ENCODE measurements at places on chromosomes 13 and 19.

DNA sequence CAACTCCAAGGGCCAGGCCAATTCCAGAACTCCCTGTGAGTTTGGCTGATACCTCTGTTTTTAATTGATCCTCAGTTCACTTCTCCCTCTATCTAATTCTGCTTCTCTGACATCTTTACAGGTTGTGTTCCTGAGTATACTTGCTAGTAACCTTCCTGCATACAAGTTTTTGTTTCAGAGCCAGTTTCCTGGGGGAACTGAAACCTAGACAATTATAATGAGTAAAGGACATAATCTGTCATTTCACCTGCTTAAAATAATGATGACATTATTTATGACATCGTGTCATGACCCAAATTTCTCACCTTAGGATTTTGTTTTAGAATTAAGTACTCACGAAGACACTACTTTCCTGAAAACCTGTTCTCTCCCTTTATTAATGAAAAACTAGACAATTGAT is 12.5 kb upstream of the MYCBP2 start:
- DNase-seq = no peak

DNA sequence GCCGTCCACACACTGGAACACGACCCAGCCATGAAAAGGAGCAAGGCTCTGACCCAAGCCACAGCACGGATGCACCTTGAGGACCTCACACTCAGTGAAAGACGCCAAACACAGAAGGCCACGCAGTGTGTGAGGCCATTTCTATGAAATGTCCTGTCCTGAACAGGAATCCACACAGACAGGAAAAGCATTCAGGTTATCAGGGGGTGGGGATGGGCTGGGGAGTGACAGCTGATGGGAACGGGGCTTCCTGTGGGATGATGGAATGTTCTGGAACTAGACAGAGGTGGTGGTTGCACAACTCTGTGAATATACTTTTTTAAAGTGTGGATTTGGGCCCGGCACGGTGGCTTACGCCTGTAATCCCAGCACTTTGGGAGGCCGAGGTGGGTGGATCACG is 30.6 kb downstream of the GPX4 start:
- DNase-seq = no peak

DNA sequence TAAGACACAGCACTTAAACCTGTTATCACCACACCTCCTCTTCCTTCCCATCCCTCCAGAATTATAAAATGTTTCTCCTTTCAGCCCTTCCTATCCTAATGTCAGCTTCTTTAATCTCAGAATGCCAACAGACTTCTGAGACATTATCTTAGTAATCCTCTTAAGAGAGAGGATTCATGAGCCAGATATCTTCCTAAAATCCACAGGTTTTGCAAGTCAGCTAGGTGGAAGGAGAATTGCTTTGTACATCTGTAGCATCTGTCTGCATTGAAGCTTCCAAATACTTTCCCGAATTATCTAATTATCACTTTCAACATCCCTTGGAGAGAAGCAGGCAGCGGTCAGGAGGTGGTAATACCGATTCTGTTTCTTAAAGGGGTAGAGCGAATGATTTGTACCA is 179.1 kb downstream of the DCT start:
- DNase-seq = no peak

DNA sequence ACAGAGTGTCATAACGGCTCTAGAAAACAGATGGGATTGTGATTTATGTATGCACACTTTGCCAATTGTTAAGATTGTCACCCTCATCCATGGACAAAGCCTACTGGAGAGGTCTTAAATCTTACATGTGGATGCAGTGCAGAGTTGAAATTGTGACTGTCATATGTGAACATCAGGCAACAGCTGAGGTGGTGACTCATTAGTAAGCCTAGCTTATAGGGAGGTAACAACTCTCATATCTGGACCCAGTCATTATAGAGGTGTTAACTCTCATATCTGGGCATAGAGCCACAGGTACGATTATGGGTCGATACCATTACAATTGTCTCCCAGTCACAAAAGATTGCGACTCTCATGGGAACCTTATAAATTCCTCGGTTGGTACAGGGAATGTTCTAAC is 29.8 kb upstream of the ZNF254 start:
- DNase-seq = no peak

- no peak for DNase-seq
These were observed 80.5 kb upstream of the VSTM2B start for GRCh38 chr19:29445246-29445645.

DNA sequence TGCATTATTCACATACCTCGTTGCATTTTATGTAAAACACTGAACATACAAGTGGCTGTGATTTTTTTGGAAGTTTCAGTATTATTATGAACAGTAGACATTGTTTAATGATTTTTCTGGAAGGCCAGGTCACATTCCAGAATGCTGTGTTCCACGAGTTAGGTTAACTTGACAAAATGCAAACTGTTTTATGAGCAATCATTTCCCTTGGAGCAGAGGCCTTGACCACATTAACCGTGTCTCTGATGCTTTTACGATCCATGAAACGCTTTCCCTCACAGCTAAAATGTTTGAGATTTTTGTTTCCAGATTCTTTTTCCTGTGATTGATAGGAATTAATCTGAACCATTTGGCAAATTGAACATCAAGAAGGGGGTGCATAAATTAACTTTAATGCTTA is 57.8 kb downstream of the MBNL2 start:
- no peak for DNase-seq

GRCh38 chr13:112250788-112251445 is 125.2 kb upstream of the SPACA7 start:
- no peak for DNase-seq

DNA sequence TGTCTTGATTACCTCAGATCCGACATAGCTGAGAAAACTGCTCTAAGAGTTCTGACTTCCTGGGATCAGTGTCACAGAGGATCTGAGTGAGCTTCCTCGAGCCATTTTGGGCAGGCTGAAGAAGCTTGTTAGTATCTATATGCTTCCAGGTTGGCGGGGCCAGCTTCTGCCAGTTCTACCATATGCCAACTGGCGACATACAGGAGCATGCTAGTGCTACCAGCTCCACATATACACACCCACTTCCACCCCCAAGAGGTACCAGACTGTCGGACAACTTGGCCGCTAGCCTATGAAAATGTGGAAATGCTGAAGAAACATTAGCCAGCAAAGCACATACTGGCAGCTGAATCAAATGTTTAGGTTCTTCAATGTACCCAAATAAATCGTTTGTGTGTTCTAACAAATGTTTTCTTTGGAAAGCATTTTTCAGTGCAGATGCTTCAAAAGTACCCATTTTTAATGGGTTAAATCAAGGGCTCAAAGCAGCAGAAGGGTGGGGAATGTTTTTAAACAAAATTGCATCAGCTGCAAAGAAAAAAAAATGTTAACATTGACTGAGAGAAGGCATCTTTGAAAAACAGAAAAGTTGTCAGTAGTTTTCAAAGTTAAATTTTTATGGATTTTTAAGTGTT is 163.7 kb downstream of the KLF12 start:
- no peak for DNase-seq

GRCh38 chr13:24147570-24147963 is 13.0 kb upstream of the SPATA13 start:
- no peak for DNase-seq

- DNase-seq = no peak
These were observed 1.0 kb downstream of the EFNA2 start for GRCh38 chr19:1286487-1287353.
